ENCODE measurements at places on chromosomes 13 and 19.

GRCh38 chr13:24355103-24355502 is 45.7 kb downstream of the C1QTNF9 start:
- DNase-seq, result no peak

DNA sequence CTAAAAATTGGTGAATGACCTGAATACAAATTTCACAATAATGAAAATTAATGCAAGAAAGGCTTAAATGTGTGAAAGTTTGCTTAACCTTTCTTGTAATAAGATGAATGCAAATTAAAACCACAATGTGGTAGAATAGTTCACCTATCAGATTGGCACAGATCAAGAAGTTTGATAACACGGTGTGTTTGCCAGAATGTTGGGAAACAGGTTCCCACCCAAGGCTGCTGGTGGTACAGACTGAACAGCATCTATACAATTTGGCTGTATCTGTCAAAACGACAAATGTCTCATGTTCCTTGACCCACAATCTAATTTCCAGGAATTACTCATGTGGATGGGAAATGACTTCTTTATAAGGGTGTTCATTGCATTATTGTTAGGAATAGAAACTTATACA is 8.6 kb upstream of the IRS2 start:
- no peak for DNase-seq

- no peak for DNase-seq
These were observed 166.2 kb downstream of the ZIC5 start for GRCh38 chr13:99805361-99805760.

- no peak for DNase-seq
These were observed 1235.3 kb upstream of the ATXN8OS start for GRCh38 chr13:68872338-68872737.

DNA sequence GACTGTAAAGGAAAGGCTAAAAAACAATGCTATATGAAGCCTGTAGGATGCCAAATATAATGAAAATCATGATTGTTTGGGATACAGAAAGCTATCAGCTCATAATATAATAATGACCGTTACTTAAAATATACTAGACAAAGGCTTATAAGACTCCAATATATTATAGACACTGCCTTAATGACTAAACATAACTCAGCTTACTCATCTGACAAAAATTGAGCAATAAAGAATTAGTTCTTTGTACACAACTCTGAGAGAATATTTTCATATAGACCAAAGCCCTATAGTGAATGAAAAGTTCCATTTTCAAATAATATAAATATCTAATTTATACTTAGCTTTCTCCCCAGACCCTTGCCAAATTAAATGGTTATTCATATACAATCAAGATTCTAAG is 283.3 kb downstream of the DIAPH3 start:
- DNase-seq, result no peak

GRCh38 chr19:18700501-18701249 is 17.2 kb downstream of the CRTC1 start:
- DNase-seq, result peak; percentile 76
